Activated CD4-positive, alpha-beta T cell treated with anti-CD3 and anti-CD28 coated beads, Interleukin-2, amount 10 ng/mL, durations not matched to agents 7 days and 5 days (primary cell): ENCODE measurements at places on chromosomes 12 and 14. TPM values are rescaled to one million over a fixed set of nuclear protein-coding genes. Genes with fewer than 3 reads are reported as not detected.

GRCh38 chr14:54652605-54653052 is 85.7 kb downstream of the SAMD4A start:
- no peak overlapping the region for H3K27ac ChIP-seq
- H3K4me3 ChIP-seq = no peak overlapping the region
- peaks cover 30% of the 10 kb centered on the region for H3K27me3 ChIP-seq
- DNase-seq = no peak
- no peaks in the 10 kb centered on the region for H3K4me1 ChIP-seq
- H3K36me3 ChIP-seq = no peaks in the 10 kb centered on the region

GRCh38 chr12:57214398-57214781 is 2.2 kb upstream of the NXPH4 start:
- peaks cover 53% of the 10 kb centered on the region for H3K27me3 ChIP-seq
- H3K4me1 ChIP-seq = peaks cover 39% of the 10 kb centered on the region
- H3K4me3 ChIP-seq = no peak overlapping the region
- H3K36me3 ChIP-seq = no peaks in the 10 kb centered on the region
- DNase-seq = peak; percentile 76

- H3K4me1 ChIP-seq = no peaks in the 10 kb centered on the region
- DNase-seq = no peak
- H3K4me3 ChIP-seq = no peak overlapping the region
- H3K27me3 ChIP-seq = peaks cover 27% of the 10 kb centered on the region
- H3K27ac ChIP-seq = no peak overlapping the region
- no peaks in the 10 kb centered on the region for H3K36me3 ChIP-seq
Measured at GRCh38 chr12:3192221-3192620, 115.0 kb downstream of the TSPAN9 start.

RNASE1 gene
- total RNA-seq = not detected

NGB gene
- not detected for total RNA-seq
